B cell (primary cell): ENCODE measurements at places on chromosomes 5 and 9.
A peak's percentile ranks its signal among the peaks of the same experiment; 100 is the strongest.

GRCh38 chr5:161157925-161158324 lies 305.9 kb upstream of the ATP10B start:
- no peak for DNase-seq
- no peaks in the 10 kb centered on the region for H3K4me1 ChIP-seq
- no peak overlapping the region for H3K27ac ChIP-seq
- no peak overlapping the region for H3K4me3 ChIP-seq

- peaks cover 32% of the 10 kb centered on the region for H3K4me1 ChIP-seq
- H3K27me3 ChIP-seq = peaks cover 7% of the 10 kb centered on the region
- H3K36me3 ChIP-seq = no peaks in the 10 kb centered on the region
- peak overlapping the region; percentile 60 for H3K4me3 ChIP-seq
- DNase-seq = no peak
Measured at GRCh38 chr9:126861707-126862103, 1.3 kb downstream of the ZBTB34 start.

DNA sequence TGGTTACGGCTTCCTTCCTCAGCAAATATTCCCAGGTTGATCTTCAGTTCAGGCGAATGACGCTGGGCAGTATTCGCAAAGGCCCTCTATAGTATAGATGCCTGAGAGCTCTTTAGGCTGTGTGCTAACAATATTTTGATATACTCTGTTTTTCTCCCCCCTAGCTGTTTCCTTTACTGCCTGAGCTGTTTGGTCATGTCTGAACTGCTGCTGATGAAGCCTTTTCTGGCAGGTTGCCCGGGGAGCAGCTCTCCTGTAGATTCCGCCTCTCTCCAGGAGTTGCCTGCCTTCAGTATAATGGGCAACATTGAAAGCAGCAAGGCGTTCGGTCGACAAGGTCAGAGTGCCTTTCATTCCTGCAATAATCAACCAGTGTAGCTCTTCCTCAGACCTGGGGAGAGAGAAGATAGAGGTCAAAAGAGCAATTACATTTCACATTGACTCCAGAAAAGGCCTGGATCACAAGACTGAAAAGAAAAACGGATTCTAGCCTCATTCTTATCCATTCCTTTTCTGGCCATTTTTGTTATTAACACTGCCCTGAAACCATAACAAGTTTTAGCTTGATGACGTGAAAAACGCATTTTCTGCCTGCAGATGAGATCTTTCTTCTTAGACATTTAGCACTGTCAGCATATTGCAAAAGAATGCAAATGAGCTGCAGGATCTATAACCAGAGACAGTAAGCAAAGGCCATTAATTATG lies 60.1 kb upstream of the ZNF608 start:
- no peaks in the 10 kb centered on the region for H3K4me1 ChIP-seq
- no peaks in the 10 kb centered on the region for H3K36me3 ChIP-seq
- DNase-seq = no peak

GRCh38 chr5:65100911-65101631 lies 332.3 kb downstream of the CWC27 start:
- no peak overlapping the region for H3K27ac ChIP-seq
- no peak overlapping the region for H3K4me3 ChIP-seq
- H3K27me3 ChIP-seq = no peaks in the 10 kb centered on the region
- H3K4me1 ChIP-seq = peaks cover 23% of the 10 kb centered on the region

- no peaks in the 10 kb centered on the region for H3K36me3 ChIP-seq
- no peak overlapping the region for H3K27ac ChIP-seq
- DNase-seq = peak; percentile 27
- H3K27me3 ChIP-seq = no peaks in the 10 kb centered on the region
- H3K4me1 ChIP-seq = peaks cover 5% of the 10 kb centered on the region
- H3K4me3 ChIP-seq = no peak overlapping the region
Measured at GRCh38 chr5:17118631-17119030, 98.8 kb upstream of the BASP1 start.
